Upper lobe of right lung (tissue), 1 donor: ENCODE measurements at places on chromosomes 16 and 17. TPM values are rescaled to one million over a fixed set of nuclear protein-coding genes. Genes with fewer than 3 reads are reported as not detected.

GRCh38 chr16:85008271-85008670, 3.1 kb downstream of the ZDHHC7 start:
- H3K4me1 ChIP-seq, result peaks cover 76% of the 10 kb centered on the region
- H3K27ac ChIP-seq, result no peak overlapping the region
- no peak for DNase-seq
- peaks cover 6% of the 10 kb centered on the region for H3K36me3 ChIP-seq
- H3K4me3 ChIP-seq, result no peak overlapping the region
- H3K27me3 ChIP-seq, result no peaks in the 10 kb centered on the region

GRCh38 chr16:12024429-12024828, 47.9 kb downstream of the SNX29 start:
- H3K27ac ChIP-seq, result no peak overlapping the region
- no peak for DNase-seq
- no peak overlapping the region for H3K4me3 ChIP-seq
- no peaks in the 10 kb centered on the region for H3K36me3 ChIP-seq
- no peaks in the 10 kb centered on the region for H3K27me3 ChIP-seq
- no peaks in the 10 kb centered on the region for H3K4me1 ChIP-seq

- no peaks in the 10 kb centered on the region for H3K36me3 ChIP-seq
- DNase-seq, result peak; percentile 70
- H3K27me3 ChIP-seq, result no peaks in the 10 kb centered on the region
- H3K4me1 ChIP-seq, result peaks cover 16% of the 10 kb centered on the region
These were observed 610 bp downstream of the C16orf74 start for GRCh38 chr16:85750146-85750826.

DNA sequence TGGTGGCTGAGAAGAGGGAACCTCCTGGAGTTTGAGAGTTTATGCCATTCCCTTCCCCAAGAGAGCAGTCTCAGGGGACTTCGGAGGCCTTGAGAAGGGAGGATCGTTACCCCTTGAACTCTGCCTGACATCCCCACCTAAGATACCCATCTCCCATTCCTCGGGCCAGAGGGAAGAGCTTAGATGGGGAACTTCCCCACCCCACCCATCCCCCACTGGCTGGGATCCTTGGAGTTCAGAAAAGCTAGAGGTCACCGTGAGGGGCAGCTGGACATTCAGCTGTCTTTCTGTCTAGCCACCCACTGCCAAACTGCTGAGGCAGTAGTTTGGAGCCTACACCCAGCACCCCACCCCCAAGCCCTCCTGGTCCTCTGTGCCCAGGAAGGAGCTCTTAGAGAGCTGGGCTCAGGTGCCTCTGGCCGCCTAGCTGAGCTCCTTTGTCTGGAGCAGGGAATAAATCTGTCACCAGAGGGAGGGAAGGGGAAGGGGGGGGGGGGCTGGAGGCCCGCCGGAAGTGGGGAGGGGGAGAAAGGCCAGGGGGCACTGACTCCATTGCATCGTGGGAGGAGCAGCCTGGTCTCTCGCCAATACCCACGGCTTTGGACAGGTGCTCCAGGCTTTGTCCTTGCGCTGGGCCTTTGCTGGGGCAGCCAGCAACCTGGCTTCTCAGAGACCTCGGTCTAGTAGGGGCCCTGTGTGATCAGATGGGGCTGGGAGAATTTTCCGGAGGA, 1.0 kb downstream of the HSD11B2 start:
- peak overlapping the region; percentile 39 for H3K4me3 ChIP-seq
- H3K4me1 ChIP-seq, result peaks cover 21% of the 10 kb centered on the region
- H3K36me3 ChIP-seq, result peaks cover 6% of the 10 kb centered on the region
- no peak for DNase-seq

GRCh38 chr16:78749745-78750268, 650.4 kb downstream of the WWOX start:
- no peak overlapping the region for H3K4me3 ChIP-seq
- H3K4me1 ChIP-seq, result no peaks in the 10 kb centered on the region
- no peaks in the 10 kb centered on the region for H3K27me3 ChIP-seq
- H3K27ac ChIP-seq, result no peak overlapping the region

- H3K36me3 ChIP-seq, result no peaks in the 10 kb centered on the region
- DNase-seq, result no peak
- no peaks in the 10 kb centered on the region for H3K27me3 ChIP-seq
- no peaks in the 10 kb centered on the region for H3K4me1 ChIP-seq
- H3K4me3 ChIP-seq, result no peak overlapping the region
- H3K27ac ChIP-seq, result no peak overlapping the region
These were observed 17.0 kb upstream of the RPRML start for GRCh38 chr17:46995841-46996571.

Gene SLFN11
- 75.7 TPM for total RNA-seq

DNA sequence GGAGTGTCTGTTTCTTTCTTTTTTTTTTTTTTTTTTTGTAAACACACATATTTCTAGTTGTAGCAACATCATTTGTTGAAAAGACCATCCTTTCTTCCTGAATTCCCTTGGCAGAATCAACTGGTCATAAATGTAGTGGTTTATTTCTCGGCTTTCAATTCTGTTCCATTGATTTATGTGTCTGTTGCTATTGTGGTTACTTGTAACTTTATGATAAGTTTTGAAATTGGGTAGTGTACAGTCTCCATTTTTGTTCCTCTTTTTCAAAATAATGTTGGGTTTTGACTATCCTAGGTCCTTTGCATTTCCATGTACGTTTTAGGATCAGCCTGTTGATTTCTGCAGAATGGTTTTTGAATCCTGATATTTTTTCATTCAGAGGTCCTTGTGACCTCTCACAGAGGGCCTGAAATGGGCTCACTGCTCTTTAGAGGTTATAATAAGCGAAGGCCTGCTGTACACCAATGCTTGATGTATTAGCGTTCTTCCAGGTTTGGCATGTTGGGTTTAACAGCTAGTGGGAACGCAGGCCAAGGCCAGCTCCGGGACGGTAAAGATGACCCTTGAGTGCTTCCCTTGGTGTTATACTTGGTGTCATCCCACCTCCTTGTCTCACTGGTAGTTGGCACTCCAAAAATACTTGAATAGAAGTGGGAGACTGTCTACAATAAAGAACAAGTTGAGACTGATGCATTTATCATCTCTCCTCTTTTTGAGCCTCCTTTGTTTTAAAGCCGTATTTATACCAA, 43.8 kb downstream of the ZNRF1 start:
- peaks cover 35% of the 10 kb centered on the region for H3K4me1 ChIP-seq
- H3K27me3 ChIP-seq, result no peaks in the 10 kb centered on the region
- no peak for DNase-seq
- no peak overlapping the region for H3K4me3 ChIP-seq

Gene CDRT15
- not detected for total RNA-seq

GRCh38 chr17:77769215-77769614, 189.3 kb upstream of the TNRC6C start:
- H3K27me3 ChIP-seq, result no peaks in the 10 kb centered on the region
- H3K4me3 ChIP-seq, result no peak overlapping the region
- no peak for DNase-seq
- no peak overlapping the region for H3K27ac ChIP-seq
